ENCODE measurements at places on chromosomes 1 and 21. TPM values are rescaled to one million over a fixed set of nuclear protein-coding genes. Genes with fewer than 3 reads are reported as not detected.

The LRRC8C gene
- total RNA-seq, result 50.5 TPM

The SLC44A3 gene
- total RNA-seq, result not detected

The KCNJ9 gene
- total RNA-seq, result not detected

The CSMD2 gene
- not detected for total RNA-seq

The LUZP1 gene
- total RNA-seq, result 20.7 TPM

The C8B gene
- not detected for total RNA-seq

The PTAFR gene
- total RNA-seq, result 0.21 TPM

The LMX1A gene
- not detected for total RNA-seq

The MYBPH gene
- total RNA-seq, result not detected

Measured in activated CD8-positive, alpha-beta memory T cell treated with anti-CD3 and anti-CD28 coated beads for 36 hours (primary cell).